Activated T-helper 1 cell treated with Interleukin-2 at 50 U/mL for 16 hours (primary cell): ENCODE measurements at places on chromosomes 6 and 20.

DNA sequence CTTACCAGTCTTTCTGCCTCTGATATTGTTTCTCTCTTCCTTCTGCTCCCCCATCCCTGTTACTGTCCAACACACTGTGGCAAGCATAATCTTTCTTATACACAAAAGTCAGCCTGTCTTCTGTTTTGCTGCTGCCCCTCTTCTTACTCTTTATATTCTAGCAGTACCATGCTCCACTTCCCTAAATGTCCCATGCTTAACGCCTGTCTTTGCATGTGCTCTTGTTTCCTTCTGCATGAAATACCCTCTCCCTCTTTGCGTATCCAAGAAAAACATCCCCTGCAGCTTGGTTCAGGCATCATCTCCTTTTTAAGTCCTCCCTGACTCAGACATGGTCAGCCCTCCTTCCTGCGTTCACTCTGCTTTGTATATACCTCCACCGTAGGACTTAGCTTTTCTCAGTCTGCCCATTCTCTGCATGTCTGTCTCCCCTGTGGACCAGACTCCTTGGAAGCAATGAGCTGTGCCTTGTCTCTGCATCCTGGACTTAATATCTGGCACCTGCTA, 103.9 kb downstream of the CTNNBL1 start:
- DNase-seq: no peak

GRCh38 chr6:36309900-36310299, 26.8 kb downstream of the BNIP5 start:
- DNase-seq: no peak

- DNase-seq: no peak
Observed at GRCh38 chr6:81896525-81897503, 144.3 kb upstream of the TENT5A start.

- no peak for DNase-seq
Observed at GRCh38 chr6:43703512-43704429, 16.2 kb upstream of the MRPS18A start.

- no peak for DNase-seq
Observed at GRCh38 chr6:4607793-4608192, 168.4 kb upstream of the CDYL start.

DNA sequence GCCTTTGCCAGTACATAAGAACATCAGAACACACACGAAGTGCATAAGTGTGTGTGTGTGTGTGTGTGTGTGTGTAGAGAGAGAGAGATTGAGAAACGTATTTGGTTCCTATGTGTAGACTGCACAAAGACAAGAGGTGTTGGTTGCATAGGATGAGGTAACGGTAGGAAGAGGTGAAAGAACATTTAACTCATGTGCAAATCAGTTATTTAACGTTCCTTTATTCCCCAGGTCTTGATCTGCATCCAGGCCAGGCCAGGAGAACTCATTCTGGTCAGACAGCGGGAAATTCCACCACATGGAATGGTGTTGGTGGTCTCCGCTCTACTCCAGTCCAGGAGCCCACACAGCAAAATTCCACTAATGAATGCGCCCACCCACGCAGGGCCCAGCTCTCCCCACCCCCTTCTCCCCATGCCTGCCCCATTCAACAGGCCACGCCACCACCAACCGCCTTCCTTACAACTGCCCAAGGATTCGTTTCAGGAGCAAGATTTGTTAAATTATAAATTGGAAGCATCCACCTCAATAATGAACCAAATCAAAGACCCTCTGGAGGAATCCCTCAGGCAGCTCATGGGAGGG, 86.8 kb downstream of the CLIC5 start:
- no peak for DNase-seq

DNA sequence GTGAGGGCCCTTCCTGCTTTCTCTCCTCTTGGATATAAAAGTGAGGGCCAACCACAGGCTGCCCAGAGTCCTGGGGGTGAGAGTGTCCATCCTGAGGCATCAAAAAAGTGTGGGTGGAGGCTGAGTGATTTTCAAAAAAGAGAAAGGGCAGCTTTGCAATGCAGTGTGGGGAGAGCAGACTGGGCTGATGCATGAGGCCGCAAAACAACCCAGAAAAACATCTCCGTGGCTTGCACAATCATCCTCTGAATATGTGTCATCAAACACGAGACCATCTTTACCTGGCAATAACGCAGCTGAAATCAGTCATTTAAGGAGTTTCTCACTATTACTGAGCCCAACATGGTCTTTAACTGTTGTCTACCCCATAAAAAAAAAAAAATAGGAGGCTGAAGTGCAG, 191.2 kb upstream of the SOX4 start:
- DNase-seq: no peak

GRCh38 chr6:2249126-2249525, 3.7 kb upstream of the GMDS start:
- DNase-seq: no peak

DNA sequence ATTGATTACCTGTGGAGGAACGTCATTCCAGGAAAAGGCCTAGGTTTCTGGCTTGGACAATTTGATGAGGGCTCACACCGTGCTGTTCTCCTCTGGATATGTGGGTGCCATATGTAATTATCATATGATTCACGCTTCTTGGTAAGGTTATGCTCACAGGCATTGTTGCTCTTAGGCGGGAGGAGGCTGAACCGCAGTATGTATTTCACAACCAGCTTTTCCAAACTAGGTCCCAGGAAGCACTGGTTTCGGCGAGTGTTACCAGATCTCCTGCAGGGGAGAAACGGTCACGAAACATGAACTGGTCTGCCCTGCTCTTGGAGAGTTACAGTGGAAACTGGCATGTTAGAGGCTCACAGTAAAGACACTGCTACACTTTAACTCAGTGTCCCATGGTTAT, 793 bp upstream of the FAM50B start:
- DNase-seq: no peak

- no peak for DNase-seq
Observed at GRCh38 chr6:134176264-134176975, 124.0 kb upstream of the SLC2A12 start.

DNA sequence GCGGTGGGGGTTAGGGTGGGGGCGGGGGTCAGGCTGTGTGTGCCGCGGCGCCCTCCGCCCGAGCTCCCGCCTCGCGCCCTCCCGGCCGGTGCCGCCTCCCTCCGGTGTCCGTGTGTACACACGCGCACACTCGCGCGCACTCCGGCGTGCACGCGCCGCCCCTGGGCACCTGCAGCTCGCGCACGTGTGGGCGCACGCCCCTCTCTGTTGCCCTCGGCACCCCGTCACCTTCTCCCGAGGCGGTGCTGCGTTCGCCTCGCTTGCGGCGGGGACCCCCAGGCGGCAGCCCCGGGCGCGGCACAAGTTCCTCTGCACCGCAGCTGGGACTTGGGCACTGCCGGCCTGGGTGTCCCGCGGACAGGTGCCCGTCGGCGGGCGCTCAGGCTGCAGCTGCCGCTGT, 525 bp downstream of the MACROD2 start:
- DNase-seq: no peak

GRCh38 chr6:129681913-129682205, 28.1 kb downstream of the ARHGAP18 start:
- no peak for DNase-seq

GRCh38 chr6:135162678-135163439, 18.2 kb upstream of the MYB start:
- no peak for DNase-seq

DNA sequence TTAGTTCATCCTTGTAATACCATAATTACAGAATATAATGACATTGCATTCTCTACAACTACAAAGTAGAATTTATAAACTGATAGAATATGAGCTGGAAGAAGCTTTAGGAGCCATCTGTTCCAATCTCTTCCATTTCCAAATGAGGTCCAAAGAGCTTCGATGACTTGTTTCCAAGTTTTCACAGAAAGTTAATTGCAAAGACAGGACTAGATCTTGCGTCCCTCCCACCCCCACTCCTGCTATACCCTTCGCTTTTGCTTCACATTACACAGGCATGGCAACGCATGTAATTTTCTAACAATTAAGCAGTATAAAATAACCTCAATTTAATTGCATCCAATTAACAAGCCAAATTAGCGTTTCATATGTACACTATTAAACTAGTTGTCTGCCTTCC, 7.0 kb downstream of the HIVEP2 start:
- DNase-seq: no peak

- no peak for DNase-seq
Observed at GRCh38 chr20:62914970-62915457, 11.3 kb downstream of the DIDO1 start.

GRCh38 chr20:38383147-38383546, 36.9 kb downstream of the LBP start:
- no peak for DNase-seq

DNA sequence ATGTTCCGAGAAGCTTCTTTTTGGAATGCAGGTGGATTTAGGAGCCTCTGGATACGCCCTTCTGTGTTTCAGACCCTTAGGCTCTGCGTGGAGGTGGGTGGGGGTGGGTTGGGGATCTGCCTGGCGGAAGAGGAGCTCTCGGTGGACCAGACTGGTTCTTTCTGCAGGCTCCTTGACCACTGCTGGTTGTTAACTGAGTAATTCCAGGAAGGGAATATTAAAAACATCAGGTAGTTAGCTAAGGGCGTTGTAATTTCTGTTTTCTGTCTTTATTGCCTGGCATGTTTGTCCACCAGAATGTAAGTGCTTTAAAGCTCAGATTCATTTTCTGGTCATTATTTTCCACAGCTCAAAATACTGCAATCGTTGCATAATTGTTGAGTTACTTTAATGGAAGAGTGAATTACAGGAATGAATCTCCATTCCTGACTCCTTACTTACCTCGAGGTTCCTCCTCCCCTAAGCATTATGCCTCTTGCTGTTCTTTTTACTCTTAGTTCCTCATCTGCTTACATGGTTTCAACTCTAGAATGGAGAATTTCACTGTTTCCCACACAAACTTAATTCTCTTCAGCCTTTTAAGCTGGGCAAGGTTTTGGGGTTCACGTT, 5.9 kb downstream of the CDYL start:
- DNase-seq: no peak

GRCh38 chr20:61359254-61359653, 107.2 kb downstream of the CDH4 start:
- no peak for DNase-seq

GRCh38 chr6:93419304-93420162, at the start of gene EPHA7:
Gene EPHA7 (minus strand): TSS chr6:93419559. CDS start chr6:93419341, 218 bp downstream.
- no peak for DNase-seq

GRCh38 chr20:59526242-59527225, 77.8 kb upstream of the PHACTR3 start:
- no peak for DNase-seq

DNA sequence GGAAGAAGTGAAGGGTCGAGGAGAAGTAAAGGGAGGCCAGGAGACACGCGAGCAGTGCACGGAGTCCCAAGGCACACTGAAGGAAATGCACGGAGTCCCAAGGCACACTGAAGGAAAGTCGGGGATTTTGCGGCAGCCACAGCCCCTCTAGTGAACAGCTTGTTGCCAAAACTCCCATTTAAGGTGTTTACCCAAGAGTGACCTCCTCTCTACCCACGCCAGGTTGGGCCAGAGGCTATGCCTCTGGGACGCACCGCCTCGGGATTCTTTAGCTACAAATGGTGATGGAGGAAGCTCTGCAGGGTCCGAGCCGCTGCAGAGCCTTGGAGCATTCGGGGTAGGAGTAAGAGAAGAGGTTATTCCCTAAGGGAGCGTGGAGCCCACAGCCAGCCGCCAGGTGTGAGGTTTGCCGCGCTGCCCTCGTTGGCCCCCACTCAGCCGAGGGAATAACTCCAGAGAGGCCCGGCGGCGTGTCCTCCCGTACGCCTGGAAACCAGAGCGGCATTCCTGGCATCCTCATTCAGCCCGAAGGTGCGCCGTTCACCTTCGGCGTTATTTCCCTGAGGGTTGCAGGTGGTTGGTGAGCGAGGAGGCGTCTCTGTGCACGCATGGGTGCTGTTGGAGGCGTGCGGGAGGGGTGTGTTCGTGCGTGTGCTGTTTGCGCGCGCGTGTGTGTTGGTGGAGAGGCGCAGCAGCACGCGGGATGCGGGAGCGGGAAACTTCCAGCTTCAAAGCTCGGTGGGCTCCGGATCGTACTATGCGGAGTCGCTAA, 3.4 kb upstream of the MAFB start:
- no peak for DNase-seq
